ENCODE measurements at places on chromosomes 7 and 10.

DNA sequence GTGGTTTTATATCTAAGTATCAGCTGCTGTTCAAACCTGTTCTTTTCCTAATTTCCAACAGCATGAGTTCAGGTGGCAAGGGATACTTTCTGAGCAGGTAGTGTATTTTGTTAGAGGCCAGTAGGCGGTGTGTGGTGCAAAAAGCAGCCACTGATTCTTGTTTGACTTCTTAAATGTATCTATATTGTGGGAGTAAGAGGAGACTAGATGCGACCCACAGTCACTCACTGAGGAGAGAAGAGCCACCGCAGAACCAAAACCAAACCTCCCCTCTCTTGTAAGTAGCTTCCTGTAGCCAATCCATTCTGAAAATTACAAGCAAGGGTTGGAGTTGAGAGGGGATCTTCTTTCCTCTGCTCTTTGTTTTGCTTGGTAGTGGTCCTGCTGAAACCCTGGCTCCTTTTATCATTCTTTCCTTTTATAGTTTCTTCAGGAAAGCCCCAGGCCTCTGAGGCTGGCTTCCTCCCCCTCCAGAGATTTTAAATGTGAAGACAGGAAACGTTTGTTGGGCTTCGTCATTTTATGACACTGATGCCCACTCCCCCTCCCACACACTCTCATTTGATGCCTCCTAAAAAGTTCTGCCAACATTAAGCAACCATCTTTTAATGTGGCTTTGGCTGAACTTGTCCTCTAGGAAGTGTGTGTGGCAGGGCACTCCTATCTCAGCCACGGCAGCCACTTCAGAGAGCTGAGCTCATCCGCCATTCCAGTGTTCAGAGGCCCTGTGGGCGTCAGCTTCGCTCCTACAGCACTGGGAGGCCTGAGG is 566.0 kb downstream of the SUGCT start:
- DNase-seq: no peak

DNA sequence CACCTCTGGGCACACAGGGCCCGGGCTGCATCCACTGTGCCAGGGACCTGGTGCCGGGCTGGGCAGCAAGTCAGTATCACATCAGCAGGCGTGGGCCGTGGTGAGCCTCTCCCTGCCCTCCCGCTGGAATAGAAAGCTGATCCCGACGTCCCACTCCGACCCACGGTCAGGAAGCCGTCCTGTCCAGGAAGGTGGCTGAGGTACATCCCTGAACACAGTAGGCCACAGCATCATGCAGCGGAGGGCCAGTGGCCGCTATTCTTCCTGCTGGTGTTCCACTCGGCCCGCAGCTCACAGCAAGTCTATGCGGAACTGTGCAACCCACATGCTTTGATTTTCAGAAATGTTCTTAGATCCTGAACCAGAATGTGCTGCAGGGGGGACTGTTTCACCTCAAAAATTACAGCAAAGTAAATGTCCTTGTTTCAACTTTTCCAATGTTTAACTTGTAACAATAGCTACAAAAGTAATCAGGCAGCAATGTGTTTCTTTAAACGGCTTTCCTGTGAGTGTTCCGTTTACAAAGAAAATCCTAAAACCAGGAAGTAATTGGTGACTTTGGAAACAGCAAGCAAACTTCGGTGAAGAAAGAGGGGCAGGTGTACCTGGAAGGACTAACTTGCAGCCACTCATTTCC is 676 bp upstream of the GPR146 start:
- no peak for DNase-seq

GRCh38 chr10:120557311-120557710 is 100.3 kb downstream of the PLPP4 start:
- no peak for DNase-seq

- DNase-seq: no peak
These were observed 34.6 kb upstream of the TPST1 start for GRCh38 chr7:66170309-66171231.

GRCh38 chr7:100384628-100385294 is 11.5 kb downstream of the PILRA start:
- DNase-seq: no peak

DNA sequence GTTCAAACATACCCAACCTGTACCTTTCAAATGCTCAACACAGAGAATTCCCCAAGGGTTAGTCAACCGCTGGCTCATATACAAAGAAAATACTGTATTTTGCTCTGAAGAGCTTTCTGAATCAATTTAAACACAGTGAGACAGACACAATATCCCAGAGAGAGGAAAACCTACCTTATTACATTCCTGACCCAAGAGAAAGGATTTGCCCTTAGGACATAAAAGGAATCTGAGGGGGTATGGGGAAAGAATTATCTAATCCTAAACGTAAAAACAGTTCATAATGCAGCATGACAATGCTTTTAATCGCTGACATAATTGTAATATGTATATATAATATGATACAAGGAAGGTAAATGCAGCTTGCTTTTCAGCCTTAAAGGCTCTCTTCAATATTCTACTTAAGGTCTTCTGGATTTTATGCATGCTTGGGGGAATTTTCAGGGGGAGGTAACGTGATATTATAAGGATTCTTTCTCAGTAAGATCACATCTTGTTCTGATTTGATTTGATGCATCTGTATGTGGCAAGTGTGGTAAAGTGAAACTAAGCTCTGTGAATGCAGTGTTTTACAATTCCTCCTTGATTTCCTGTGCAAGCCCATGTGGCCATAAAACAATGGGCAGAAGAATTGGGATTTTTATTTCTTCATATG is 240.5 kb downstream of the GLI3 start:
- DNase-seq: no peak
